ENCODE measurements at places on chromosomes 11 and 22. TPM values are rescaled to one million over a fixed set of nuclear protein-coding genes. Genes with fewer than 3 reads are reported as not detected.

Gene MIAT
- 13.4 TPM for total RNA-seq

GRCh38 chr11:128324531-128325141 is 262.7 kb downstream of the ETS1 start:
- no peak for DNase-seq

Gene BTG4
- total RNA-seq = not detected

- DNase-seq = no peak
Observed at GRCh38 chr11:128405714-128406662, 181.4 kb downstream of the ETS1 start.

Gene NXPE2
- total RNA-seq = not detected
